NCI-H510A (cell line): ENCODE measurements at places on chromosomes 1 and 21.

- DNase-seq, result no peak
These were observed 36.7 kb upstream of the FAM163A start for GRCh38 chr1:179706339-179706941.

GRCh38 chr21:19844334-19844733, 1153.9 kb upstream of the NCAM2 start:
- no peak for DNase-seq

DNA sequence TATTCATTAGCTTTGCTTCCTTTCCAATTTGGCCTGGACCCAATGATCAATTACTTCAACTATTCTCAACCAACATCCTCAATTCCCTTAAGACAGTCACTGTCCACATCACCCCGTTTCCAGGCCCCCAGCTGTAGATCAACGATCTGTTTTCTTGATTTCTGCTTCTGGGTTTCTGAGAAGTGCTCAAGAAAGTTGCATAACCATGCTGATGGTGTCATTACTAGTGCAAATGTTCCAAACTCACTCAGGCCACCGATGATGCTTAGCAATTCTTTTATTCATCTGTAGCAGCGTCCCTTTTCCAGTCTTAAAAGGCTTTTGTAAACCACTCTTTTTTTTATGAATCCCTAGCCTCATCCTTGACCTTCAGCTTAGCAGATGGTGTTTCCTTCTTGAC, 155.8 kb upstream of the PTGFR start:
- no peak for DNase-seq

DNA sequence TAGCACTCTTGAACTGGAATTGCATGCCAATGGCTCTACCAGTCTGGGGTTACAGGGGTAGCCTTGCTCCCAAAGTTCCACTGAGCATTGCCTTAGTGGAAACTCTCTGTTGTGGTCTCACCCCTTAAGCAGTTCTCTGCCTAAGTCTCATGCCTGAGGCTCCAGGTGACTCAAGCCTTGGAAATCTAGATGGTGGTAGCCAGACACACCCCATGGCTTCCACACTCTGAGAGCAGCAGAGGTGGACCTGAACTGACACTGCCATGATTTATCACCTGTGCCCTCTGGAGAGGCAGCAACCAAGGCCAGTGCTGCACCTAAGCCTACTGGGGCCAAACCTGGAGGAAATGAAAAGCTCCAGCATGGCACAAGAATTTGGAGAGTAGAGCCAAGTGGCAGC, 285.7 kb upstream of the PKN2 start:
- no peak for DNase-seq

DNA sequence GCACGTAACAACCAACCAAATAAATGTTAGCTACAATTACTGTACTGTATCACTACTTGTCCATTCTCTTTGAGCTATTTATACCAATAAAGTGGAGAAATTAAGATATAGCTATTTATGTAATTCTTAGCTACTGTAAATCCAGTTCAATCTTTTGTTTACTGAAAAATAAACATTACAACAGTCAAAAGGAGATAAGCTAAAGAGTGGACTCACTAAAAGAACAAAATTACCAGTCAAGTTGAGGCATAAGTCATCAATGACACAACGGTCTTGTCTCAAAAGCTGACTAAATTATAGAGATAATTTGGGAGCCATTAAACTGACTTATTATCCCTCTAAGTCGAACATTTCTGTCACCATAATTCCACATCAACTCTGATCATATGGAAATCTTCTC, 22.5 kb downstream of the TGFBR3 start:
- no peak for DNase-seq

GRCh38 chr1:178034676-178035075, 59.2 kb upstream of the RASAL2 start:
- DNase-seq, result no peak

DNA sequence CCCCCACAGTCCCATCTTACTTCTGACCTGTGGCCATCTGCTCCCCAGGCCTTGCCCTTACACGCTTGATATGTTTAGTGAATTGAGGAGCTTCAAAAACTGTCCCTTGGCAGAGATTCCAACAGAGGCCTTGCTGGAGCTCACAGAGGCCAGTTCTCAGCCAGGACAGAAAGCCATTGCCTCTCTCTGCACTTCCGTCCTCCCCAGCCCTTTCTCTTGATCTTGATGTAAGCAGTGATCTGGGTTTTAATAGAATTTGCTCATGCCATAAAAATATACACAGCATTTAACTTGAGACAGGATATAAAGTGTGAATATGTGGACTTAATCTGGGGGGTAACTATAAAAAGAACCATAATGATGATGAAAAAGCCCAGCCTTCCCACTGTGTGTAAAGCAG, 453.5 kb downstream of the KIF26B start:
- DNase-seq, result no peak

DNA sequence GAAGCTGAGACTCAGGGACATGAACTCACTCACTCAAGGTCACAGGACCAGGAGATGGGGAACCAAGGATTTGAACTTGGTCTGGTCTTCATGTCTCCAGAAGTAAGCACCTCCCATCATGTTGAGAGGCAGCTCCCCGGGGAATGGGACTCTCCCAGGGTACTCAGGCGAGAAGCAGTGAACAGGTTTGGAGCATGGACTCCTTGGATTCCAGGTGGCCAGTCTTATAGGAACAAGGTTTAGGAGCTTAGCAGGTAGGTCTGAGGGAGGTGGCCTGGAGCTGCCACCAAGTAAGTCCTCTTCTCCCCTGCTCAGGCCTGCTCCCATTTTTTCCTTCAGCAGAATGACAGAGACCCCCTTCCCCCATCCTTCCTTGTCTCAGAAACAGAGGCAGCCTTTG, 14.9 kb upstream of the ARHGEF10L start:
- DNase-seq, result no peak

DNA sequence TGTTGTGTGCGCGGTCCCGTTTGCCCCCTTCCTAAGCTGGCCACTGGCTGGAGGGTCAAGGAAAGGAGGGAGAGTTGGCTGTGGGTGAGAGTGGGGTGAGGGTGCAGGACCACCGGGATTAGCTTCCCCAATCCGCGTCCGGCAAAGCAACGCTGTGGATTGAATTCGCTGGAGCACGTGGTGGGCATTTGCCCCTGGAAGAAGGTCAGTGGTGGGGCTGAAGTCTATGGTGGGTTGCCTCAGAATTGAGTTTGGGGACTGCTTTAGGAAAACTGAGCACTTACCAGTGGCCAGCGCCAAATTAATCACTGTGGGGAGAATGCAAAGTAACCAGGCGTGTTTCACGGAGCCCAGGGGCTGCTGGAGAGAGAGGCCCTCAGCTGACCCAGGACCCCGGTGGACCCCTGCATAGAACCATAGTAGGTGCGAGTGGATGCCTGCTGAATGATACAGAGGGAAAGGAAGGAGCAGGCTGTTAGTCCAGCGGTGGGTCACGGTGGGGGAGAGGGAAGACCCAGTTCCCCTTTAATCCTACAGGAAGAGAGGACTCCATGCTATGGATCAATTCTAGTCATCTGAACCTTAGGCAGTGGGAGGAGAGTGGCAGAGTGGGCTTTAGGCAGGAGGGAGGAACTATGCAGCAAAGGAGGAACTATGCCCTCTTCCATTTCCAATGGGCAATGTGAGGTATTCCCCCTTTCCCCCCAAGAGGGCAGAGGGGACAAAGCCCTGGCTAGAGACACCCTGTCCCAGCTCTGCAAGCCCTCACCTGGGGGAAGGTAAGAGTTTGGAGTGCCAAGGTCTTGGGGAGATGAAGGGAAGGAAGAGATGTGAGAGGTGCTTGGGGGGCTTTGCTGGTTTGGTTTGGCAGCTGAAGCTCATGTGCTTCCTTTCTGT, 1.2 kb downstream of the TNFRSF8 start:
- no peak for DNase-seq

GRCh38 chr1:76820028-76820427, 47.3 kb upstream of the ST6GALNAC5 start:
- DNase-seq, result no peak

- no peak for DNase-seq
These were observed 99.8 kb downstream of the PTPN14 start for GRCh38 chr1:214451596-214451995.

DNA sequence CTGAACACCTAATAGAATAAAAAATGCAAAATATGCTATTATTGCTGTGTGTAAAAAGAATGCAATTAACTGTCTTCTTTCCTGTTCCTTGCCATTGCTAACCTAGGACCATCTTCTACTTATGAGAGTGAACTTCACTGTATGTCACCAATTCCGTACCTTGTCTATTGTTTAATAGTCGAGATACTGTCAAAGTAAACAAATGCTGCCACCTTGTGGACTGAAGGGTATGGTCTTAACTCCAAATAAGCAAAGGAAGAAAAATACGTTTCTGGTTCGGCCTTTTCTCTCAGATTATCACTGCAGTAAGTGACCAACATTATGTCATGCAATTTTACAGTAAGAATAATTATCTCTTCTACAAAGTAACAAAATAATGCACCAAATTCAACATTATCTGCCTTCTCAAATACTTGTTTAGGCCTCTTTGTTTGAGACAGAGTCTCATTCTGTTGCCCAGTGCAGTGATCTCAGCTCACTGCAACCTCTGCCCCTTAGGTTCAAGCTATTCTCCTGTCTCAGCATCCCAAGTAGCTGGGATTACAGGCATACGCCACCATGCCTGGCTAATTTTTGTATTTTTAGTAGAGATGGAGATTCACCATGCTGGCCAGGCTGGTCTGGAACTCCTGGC, 133.4 kb downstream of the COP1 start:
- DNase-seq, result peak; percentile 21

- no peak for DNase-seq
These were observed 569.0 kb downstream of the DPYD start for GRCh38 chr1:97351846-97352245.
